ENCODE measurements at places on chromosomes 16 and 17.
A peak's percentile ranks its signal among the peaks of the same experiment; 100 is the strongest.

DNA sequence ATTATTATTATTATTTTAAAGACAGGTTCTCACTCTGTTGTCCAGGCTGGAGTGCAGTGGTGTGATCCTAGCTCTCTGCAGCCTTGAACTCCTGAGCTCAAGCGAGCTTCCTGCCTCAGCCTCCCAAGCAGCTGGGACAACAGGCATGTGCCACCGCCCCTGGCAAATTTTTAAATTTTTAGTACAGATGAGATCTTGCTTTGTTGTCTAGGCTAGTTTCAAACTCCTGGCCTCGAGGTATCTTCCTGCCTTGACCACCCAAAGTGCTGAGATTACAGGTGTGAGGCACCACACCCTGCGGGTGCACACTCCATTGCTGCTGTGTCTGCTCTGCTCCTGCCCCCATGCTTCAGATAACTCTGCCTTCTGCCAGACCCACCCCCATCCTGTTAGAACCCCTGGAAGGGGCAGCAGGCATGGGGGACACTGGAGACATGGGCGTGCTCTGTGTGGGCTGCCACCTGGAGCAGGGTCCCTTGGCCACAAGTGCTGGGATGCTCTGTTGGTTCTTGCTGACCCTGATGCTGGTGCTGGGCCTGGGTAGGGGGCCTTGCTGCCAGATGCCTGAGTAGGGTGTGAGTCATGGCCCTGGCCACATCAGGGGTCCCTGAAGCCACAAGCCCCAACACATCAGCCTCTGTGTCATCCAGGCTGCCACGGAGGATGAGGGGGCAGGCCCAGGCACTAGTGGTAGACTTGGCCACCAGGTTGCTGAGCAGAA, 2.6 kb downstream of the GGT6 start:
- no peak for DNase-seq

- DNase-seq, result no peak
These were observed 14.9 kb upstream of the SPOP start for GRCh38 chr17:49692751-49693150.

DNA sequence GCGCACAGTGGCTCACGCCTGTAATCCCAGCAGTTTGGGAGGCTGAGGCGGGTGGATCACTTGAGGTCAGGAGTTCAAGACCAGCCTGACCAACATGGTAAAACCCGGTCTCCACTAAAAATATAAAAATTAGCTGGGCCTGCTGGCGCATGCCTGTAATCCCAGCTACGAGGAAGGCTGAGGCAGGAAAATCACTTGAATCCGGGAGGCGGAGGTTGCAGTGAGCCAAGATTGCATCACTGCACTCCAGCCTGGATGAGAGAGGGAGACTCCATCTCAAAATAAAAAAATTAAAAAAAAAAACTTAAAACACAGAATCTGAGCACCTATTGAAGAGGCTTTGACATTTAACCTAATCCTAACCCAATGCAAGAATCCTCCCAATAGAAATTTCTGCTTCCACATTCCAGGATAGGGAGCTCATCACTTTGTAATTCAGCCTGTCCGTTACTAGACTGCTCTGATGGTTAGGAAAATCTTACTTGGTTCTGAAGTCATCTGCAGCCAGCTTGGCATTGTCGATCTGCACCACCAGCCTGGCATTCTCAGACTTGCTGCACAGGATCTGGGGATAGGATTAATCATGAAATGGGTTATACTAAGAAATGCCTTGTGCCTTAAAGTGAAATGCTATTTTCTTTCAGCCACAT, 2.1 kb downstream of the KRT33B start:
- DNase-seq, result no peak

DNA sequence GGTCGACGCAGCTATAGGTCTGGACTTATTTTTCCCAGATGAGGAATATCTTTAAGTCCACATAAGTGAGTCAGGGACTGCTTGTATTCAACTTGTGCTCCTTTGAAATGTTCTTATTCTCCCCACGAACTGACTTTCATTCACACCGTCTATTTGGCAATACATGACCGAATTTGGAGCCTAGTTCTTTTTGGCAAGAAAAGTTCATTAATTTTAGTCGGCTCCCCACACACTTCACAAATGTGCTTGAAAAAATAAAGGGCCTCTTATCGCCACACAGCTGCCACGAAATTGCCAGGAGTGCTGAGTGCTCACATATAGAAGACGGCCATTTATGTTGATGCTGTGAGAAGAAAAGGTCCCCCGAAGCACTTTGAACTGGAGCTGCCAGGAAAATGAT, 152.6 kb downstream of the PRKCA start:
- DNase-seq, result no peak

GRCh38 chr17:68564415-68565111, 36.6 kb downstream of the FAM20A start:
- no peak for DNase-seq

DNA sequence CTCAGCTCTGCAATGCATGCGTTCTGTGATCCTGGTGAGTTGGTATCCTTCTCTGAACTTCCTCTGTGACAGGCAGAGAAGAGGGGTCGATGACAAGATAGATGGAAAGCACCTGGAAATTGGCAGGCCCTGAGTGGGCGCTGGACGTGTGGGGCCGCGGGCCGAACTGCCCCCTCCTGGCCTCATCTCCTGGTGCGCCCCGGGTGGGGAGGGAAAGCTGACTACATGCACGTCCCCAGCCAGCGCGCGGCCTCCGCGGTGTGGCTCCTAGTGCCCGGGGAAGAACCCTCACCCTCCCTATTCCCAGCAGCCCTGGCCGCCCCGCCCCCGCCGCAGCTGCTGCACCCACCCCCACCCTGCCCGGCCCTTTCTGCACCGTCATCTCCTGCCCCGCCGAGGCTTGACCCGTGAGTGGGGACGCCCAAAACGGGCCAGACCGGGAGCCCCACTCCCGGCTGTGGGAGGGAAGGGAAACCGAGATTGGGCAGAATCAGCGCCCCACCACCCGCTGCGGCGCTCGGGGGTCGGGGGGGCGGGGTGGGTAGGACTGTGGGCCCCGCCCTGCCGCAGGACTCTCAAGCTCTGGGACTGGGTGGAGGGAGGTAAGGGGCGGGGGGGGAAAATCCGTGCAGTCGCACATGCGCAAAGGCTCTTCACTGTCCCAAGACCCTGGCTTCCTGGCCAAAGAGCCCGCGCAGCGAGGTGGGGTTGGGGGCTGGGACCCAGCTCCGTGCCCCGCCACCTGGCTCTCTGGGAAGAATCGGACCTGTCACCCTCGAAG, at the start of gene NOL3:
NOL3 (plus strand) TSS at position 371 of the 781 bp plus-strand sequence.
- no peak for DNase-seq

GRCh38 chr17:67974185-67974584, 22.1 kb downstream of the C17orf58 start:
- DNase-seq, result no peak

DNA sequence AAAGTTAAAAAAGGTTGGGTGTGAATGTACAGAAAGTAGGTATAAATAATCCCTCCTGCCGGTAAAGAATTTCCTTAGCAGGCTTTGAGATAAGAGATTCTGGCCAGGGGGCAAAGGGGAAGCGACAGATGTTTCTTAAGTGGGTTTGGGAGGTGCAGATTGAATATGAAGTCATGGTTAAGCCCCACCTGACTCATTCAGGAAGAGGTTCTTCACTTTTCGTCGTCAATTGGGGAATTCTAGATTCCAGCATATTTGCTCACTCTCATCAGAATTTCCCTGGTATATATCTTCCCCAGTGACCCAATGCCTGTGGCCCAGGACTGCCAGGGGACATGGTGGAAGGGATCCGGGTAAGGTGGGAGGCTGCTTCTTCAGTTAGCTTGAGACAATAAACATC, 127.8 kb downstream of the CPPED1 start:
- no peak for DNase-seq

DNA sequence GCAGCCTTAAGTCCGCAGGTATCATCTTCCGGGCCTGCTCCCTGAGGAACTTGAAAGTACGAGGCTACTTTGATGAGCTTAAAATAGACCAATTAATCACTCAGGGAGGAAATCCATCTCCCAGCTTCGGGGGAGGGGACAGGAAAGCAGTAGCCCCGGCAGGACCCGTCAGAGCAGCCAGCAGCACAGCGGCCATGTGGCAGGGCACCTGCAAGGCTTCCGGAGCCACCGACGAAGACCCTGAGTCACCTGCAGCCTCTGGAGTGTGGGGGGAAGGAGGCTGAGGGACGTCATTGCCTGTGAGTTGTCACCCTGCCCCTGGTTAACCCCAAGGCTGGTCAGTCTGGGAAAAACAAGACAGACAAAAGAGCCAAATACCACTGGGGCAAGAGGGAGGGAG, 4.4 kb upstream of the CYB561 start:
- DNase-seq, result no peak

DNA sequence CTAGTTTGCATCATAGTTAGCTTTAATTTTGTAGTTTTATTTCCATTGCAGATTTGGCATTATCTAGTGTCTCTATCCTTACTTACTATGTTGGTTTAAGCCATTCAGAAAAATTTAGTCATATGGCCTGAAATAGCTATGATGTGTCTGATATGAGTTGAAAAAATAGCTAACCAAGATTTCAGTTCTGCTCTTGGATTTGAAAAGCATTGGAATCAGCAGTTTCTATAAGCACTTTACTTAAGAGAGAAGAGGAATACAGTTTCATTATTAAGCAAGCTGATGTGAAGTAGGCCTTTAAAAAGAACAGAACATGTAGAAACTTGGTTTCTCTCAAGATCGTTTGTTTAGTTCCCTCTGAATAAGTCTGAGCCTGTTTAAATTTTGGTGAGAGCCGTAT, 25.9 kb downstream of the LPCAT2 start:
- DNase-seq, result no peak

DNA sequence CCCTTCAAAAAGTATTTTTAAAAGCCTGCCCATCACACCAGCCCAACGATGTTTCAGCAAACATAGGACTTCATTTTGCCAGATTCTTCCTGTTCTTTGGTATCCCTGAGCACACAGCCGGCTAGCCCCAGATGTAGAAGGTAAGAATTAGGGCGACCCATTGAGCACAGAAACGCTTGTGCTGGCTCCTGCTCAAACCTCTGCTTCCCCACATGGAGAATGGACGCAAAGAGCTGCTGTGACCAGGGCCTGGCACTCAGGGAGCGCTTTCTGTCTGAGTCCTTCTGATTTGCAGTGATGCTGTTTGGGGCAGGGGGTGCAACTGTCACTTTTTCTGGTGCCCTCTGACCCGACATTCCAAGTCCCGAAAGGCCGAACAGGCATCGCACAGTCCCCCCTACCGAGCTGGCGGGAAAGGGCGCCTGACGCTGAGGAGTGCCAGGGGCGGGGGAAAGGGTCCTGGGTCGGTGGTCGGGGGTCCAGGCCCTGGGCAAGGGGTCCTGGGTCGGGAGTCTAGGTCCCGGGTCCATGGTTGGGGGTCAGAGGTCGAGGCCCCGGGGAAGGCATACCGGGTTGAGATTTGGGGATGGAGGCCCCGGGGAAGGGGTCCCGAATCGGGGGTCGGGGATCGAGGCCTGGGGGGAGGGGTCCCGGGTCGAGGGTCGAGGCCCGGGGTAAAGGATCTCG, 930 bp downstream of the CHMP1A start:
- no peak for DNase-seq

DNA sequence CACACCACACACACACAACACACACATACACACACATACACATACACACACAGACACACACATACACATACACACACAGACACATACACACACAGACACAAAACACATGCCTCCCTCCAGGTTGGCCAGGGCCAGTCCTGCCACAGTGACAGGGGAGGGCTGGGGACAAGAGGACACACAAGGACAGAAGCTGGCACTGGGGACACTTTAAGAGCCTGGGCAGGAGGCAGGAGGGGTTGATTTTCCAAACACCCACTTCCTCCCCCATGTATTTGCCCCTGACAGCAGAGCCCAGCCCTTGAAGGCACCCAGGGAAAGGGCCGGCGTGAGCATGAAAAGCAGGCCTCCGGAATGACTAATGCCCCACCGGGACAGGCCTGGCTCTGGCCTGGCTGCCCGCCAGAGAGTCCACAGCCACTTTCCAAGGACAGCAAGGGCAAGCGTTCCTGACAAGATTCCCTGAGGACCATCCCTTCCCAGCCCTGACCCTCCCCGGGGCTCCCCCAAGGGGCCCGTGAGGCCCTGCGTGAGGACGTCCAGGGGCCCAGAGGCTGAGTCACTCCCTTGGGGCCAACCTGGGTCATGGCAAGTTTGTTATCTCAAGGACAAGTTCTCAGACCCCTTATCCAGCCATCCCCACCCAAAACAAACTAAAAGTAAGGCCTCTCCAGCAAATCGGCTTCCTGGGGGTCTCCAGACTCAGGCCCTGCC, 235.6 kb downstream of the ZNF423 start:
- no peak for DNase-seq

GRCh38 chr17:43579566-43580140, 33.5 kb upstream of the ETV4 start:
- no peak for DNase-seq

GRCh38 chr17:1714427-1714979, 4.3 kb upstream of the TLCD2 start:
- DNase-seq, result no peak

DNA sequence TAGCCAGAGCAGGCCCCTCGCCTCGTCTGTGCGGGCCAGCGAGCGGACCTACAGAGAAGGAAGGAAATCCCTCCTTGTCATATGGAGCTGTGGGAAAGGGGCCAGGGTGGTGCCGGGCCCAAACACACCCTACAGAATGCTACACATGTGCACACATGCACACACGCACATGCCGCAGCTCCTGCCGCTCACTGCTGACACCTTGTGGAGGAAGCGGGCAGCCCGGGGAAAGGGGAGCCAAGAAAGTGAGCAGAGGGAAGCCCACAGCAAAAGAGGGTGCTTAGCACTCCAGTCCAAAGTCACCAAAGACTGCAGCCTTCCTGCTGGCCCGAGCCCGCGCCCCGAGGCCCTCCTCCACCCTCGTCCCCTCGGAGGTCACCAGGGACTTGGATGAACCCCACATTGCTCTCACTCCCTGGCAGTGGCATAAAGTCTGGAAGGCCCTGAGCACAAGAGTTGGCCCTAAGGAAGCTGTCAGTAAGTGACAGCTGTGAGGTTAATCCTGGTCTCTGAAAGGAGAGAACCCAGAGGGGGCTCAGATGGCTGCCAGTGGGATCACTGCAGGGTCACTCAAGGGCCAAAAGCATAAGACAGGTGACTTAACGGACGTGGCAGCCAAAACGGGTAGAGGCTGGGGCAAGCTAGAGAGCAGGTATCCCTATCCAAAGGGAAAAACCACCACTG, 68.2 kb downstream of the MYO18A start:
- DNase-seq, result peak; percentile 29

GRCh38 chr17:4554441-4554996, 665 bp downstream of the MYBBP1A start:
- no peak for DNase-seq

DNA sequence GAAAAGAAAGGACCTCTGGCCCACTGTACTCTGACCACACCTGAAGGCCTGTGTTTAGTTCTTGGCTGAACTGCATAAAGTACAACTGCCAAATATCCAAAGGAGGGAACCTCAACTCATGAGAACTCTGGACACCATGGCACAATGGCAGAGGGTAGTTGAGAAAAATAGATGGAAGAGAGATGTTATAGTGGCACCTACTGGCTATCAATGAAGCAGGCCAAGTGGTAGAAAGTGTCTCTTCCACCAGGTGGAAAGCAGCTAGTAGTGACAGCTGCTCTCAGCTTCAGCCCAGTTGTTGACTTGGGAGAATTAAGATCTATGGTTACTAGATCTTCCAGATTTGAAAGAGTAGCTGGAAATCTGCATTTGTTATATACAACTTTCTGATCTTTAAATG, 3.2 kb downstream of the MED31 start:
- no peak for DNase-seq

GRCh38 chr17:55532670-55533069, 21.4 kb upstream of the SMIM36 start:
- no peak for DNase-seq

- no peak for DNase-seq
These were observed 8.6 kb downstream of the CARHSP1 start for GRCh38 chr16:8859913-8860881.

Data from stimulated activated CD4-positive, alpha-beta T cell treated with anti-CD3 and anti-CD28 coated beads, Interleukin-1b, Interleukin-23, amount 100 ng/mL, for 1 hour (primary cell).